Stimulated activated CD8-positive, alpha-beta memory T cell treated with anti-CD3 and anti-CD28 coated beads, Interleukin-2, amount 100 ng/mL, for 48 hours (primary cell): ENCODE measurements at places on chromosomes 12 and 14.
A peak's percentile ranks its signal among the peaks of the same experiment; 100 is the strongest.

- DNase-seq: no peak
Observed at GRCh38 chr14:73591690-73592449, at the start of gene ACOT4. Gene ACOT4, plus strand, starts transcription at chr14:73591873. Its CDS starts 87 bp downstream, at chr14:73591960.

GRCh38 chr12:65699251-65699650, 125.0 kb upstream of the HMGA2 start:
- no peak for DNase-seq

GRCh38 chr12:26686408-26686807, 146.6 kb downstream of the ITPR2 start:
- DNase-seq: no peak

- DNase-seq: no peak
Observed at GRCh38 chr12:49825971-49826421, 2.2 kb downstream of the NCKAP5L start.

GRCh38 chr12:2944401-2945047, 14.7 kb upstream of the TEAD4 start:
- peak; percentile 43 for DNase-seq

DNA sequence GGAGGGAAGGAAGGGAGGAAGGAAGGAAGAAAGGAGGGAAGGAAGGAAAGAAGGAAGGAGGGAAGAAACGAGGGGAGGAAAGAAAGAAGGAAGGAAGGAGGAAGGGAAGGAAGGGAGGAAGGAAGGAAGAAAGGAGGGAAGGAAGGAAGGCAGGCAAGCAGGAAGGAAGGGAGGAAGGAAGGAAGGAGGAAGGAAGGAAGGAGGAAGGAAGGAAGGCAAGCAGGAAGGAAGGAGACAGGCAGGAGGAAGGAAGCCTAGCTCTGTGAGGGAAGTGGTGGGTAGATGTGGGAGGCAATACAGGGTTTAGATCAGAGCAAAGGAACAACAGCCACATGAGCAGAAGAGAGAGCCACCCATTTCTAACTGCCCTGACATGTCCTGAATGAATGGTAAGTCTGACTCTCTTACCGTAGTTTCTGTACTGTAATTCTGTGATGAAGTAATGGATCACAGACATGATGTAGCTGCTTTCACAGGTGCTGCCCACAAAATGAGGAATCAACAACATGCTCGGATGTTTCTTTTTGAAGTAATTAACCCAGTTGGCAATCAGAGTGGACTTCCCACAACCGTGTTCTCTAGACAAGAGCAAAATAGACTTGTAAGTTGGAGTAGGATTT, 24.4 kb upstream of the HSP90B1 start:
- no peak for DNase-seq

DNA sequence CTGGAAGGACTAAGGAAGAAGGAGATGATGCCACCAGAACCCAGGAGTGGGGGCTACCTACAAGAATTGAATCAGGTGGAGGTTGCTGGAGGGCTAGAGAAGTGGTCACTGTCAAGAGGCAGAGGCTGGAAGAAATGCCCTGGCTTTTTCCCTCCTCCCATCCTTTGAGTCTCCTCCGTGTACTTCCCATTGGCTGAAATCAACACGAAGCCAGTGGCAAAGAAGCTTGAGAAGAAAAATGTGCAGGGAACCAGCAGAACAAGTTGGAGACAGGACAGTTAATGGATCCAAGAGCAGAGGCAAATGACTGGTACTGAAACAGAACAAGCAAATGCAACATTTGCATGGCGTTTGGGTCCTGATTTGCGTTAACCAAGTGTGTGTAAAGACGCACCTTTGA, 9.1 kb upstream of the FBLN5 start:
- no peak for DNase-seq

- DNase-seq: no peak
Observed at GRCh38 chr12:128383357-128383937, 116.5 kb downstream of the TMEM132C start.

- no peak for DNase-seq
Observed at GRCh38 chr14:99075771-99076375, 196.1 kb downstream of the BCL11B start.

GRCh38 chr14:104085032-104085888, at the start of gene ASPG:
Gene ASPG, plus strand, starts transcription at chr14:104085700. Its CDS starts 71 bp downstream, at chr14:104085771.
- no peak for DNase-seq

DNA sequence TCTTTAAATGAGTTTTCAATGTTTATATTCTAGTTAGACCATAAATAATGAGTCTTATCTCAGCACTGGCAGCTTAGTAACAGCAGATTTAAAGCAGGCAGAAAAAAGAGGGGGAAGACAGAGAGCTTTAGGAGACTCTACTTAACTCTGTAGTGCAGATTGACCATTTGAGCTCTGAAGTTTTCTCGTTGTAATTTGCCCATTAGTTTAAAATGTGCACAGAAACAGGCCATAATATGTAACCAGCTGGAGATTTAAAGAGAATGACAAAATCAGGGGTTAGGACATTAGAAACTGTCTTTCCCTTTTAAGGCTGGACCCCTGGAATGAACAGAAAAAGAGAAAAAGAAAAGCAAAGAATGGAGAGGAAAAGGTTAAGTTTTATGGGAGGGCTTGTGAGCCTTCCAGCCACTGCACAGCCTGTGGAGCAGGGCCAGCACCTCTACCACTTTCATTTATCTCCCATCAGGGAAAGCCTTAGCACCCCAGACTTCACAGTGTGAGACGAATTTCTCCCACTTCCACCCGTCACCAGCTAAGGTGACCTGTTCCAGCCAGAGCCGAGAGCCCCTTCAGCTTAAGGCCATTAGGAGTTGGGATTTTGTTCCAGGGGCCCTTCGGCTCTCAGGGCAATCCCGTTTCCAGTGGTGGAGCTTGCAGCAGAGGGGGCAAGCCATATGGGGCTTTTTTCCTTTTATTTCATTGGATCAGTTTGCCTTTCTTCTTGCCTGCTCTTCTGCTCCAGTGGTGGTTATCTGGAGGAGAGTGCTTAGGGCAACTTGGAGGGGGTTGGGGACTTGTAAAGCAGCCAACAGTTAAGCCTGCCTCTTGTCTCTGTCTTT, 8.0 kb downstream of the IL22 start:
- DNase-seq: no peak

GRCh38 chr12:59873136-59873535, 277.3 kb downstream of the SLC16A7 start:
- DNase-seq: no peak

DNA sequence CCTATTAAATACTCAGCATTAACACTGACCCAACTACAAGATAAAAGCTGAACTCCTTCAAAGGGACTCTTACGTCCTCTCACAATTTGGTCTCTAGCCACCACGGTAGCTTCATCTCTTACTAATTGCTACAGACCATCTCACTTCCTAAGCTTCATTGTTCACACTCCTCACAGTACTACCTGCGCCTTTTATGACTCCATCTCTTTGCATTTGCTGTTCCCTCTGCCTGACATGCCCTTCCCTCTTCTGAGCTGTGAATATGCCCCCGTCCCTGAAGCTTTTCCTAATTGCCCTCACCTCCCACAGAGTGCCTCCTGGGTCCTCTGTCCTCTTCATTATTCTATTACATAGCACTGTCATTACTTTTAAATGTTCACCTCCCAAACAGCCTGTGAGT, 2.5 kb downstream of the EEA1 start:
- DNase-seq: no peak

- DNase-seq: no peak
Observed at GRCh38 chr12:104652910-104653309, 196.2 kb downstream of the CHST11 start.

- DNase-seq: no peak
Observed at GRCh38 chr14:35878272-35879150, 52.4 kb downstream of the BRMS1L start.

DNA sequence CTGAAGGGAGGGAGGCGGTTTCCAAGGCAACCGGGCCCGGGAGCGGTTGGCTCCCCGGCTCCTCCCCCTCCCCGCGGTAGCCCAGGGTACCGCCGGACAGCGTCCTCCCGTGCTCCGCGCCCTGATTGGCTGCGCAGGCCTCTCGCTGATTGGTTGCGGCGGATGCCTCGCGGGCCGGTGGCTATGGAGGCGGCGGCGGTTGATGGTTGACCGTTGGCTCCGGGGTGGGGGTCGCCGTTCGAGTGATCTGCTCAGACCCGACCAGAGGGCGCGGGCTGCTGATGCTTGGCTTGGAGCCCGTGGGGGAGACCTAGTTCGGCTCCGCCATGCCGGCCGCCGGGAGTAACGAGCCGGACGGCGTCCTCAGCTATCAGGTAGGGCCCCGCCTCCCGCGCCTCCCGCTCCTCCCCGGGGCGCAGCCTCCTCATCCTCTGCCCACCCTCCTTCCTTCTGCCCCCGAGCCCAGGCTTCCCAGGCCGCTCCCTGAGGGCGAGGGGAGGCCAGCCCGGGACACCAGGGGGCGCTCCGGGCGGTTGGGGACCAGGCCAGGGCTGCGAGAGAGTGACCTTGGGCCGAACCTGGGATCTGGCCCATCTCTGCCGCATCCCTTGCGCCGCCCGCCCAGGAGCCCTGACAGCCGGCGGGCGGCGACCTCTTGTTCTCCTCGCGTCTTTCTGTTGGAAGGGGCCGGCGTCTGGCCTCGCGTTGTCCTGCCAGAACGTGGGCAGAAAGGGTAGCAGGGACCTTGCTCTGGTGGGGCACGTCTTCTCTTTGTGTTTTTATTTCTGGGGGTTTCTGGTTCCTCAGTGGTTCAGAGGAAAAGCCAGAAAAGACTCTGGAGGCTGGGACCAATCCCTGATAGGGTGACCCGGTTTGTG, at the start of gene SLC4A8:
Gene SLC4A8 (plus strand): TSS at position 170 of the 878 bp plus-strand sequence. CDS start 157 bp downstream, at position 327.
- DNase-seq: peak; percentile 81

- peak; percentile 30 for DNase-seq
Observed at GRCh38 chr12:71938728-71939385, at the start of gene TPH2. Gene TPH2, plus strand, starts transcription at chr12:71938845. Its CDS starts 142 bp downstream, at chr12:71938987.

DNA sequence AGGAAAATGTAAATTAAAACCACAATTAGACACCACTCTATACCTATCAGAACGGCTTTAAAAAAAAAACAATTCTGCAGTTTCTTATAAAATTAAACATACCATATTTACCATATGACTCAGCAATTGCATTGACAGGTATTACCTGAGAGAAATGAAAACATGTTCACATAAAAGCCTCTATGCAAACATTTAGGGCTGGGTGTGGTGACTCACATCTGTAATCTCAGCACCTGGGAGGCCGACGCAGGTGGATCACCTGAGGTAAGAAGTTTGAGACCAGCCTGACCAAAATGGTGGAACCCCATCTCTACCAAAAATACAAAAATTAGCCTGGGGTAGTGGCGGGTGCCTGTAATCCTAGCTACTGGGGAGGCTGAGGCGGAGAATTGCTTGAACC, 41.1 kb downstream of the SPTB start:
- DNase-seq: no peak

- no peak for DNase-seq
Observed at GRCh38 chr12:66620026-66620425, 58.9 kb downstream of the GRIP1 start.

GRCh38 chr12:29617407-29617803, 119.9 kb upstream of the OVCH1 start:
- DNase-seq: no peak

- DNase-seq: no peak
Observed at GRCh38 chr12:124302807-124303578, 8.1 kb downstream of the RFLNA start.

- DNase-seq: no peak
Observed at GRCh38 chr14:91241863-91242262, 2.6 kb downstream of the GPR68 start.

DNA sequence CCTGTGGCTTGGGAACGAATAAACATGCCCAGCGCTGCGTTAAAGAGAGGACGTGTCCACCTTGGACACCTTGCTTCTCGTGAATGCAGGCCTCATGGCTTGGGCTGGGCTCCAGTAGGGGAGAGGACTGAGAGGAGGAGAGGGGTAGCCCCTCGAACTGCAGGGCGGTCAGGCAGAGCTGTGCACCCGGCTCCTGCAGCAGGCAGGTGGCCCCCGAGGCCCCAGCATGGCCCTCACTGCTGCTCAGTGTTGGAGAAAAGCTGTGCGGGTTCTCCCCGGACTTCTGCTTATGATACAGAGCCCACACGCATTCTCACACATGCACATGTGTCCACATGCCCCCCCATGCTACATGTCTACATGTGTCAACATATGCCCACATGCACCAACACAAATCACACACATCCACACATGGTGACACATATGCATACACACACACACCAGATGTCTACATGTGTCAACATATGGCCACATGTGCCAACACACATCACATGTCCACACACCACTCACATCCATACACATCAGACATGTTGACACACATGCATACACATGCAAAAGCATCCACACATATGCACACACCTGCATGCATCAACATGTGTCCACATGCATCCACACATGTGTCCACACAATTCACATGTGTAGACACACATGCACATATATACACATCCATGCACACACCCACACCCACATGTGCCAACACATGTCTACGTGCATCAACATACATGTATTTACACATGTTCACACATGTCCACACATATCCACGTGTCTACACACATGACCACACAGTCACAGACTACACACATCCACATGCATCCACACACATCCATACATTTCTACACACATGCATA, 3.0 kb downstream of the ADGRD1 start:
- DNase-seq: no peak

DNA sequence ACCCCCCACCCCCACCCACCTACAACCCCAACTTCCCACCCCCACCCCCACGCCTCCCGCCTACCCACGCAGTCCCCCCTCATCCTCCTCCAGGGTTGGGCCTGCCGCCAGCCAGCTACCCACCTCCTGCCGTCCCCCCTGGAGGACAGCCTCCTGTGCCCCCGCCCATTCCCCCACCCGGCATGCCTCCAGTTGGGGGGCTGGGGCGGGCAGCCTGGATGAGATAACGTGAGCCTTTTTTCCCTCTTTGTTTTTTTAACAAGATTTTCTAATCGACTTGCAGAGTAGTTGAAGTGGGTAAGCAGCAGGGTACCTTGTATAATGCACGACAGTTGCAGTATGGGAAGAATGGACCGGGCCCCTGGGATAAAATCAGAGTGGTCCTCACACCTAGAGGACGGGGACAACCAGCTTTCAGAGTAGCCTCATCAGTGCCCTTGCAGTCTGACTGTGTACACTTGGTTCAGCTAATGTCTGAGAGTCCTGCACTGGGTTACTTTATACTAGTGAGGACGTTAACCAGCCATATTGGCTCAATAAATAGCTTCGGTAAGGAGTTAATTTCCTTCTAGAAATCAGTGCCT, 29.4 kb downstream of the CCNK start:
- DNase-seq: no peak

DNA sequence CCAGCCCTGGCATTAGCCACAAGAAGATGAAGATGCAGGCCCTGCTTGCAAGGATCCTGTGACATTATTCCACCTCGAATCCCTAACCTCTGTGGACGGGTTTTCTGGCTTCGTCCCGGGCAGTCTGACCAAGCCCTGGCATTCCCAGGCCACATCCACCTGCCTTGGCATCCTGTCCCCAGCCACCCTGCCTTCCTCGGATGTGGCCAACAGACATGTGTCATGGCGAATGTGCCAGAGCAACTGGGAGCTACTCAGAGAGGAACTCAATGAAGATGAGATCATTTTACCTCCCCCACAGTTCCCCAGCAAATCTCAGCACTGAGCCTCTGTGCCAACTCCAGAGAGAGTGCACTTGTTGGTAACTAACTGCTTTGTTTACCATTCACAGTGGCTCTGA, 33.5 kb upstream of the KCNA5 start:
- DNase-seq: no peak

DNA sequence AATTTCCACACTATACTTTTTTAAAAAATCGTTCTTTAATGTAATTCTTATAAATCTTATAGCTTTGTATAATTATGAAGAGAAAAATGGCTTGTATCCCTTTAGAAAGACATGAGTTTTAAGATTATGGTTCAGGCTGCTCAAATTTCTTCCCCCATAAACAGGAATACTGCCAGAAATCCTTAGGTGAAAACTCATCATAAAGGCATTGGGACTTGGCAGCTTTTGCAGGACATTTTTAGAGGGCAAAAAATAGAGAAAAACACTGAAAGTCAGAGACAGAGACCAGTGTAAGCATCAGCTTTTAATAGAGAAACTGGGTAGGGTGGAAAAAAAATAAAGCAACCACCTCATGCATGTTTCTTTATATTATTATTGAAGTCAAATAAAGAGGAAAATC, 29.1 kb downstream of the LRRK2 start:
- no peak for DNase-seq
